Right atrium auricular region (tissue), 2 donors: ENCODE measurements at places on chromosomes 2 and 18. TPM values are rescaled to one million over a fixed set of nuclear protein-coding genes. Genes with fewer than 3 reads are reported as not detected.
A peak's percentile ranks its signal among the peaks of the same experiment; 100 is the strongest.

The CCDC102B gene
- total RNA-seq: 2.5 TPM

The ACVR1C gene
- 1.1 TPM for total RNA-seq

The FRZB gene
- 2.4 TPM for total RNA-seq

The PLGLB2 gene
- total RNA-seq: 0.26 TPM

DNA sequence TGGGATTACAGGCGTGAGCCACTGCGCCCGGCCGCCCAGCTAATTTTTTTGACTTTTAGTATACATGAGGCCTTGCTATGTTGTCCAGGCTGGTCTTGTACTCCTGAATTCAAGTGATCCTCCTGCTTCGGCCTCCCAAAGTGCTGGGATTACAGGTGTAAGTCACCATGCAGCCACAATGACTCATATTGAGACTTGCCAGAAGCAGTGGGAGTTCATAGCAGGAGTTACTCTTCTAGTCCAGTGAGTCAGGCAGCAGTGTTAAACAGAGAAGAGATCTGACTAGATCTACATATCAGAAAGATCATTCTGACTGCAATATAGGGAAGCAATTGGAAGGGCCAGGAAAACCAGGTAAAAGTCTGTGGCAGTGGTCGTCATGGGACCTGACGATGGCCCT, 1.5 kb upstream of the FLACC1 start:
- DNase-seq: no peak

DNA sequence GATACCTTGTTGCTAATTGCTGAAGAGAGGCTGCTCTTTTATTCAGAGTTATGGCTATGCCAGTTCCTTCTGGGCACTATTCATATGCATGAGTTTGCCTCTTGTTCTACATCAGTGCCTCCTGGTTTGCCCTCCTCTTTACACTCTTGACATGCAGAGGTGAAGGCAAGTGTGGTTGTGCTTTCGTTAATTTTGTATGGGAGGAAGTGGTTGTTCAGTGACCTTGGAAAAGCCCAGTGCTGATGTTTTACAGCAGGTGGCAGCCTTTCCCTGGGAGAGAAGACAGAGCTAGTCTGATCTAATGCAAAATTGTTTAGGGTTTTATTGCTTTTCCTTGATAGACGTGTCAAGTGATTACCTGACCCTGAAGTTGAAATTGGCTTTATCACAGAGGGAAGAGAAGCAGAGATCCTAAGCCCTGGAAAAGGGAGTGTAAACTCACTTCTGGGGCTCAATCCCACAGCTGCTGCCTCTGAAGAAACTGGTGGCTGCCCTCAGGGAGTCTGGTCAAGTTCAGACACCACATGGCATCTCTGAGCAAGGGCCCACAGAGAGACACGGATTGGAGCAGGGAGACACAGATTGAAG, 30.5 kb upstream of the VPS54 start:
- DNase-seq: no peak

- no peak for DNase-seq
Observed at GRCh38 chr18:45876161-45876560, 50.7 kb downstream of the SIGLEC15 start.

DNA sequence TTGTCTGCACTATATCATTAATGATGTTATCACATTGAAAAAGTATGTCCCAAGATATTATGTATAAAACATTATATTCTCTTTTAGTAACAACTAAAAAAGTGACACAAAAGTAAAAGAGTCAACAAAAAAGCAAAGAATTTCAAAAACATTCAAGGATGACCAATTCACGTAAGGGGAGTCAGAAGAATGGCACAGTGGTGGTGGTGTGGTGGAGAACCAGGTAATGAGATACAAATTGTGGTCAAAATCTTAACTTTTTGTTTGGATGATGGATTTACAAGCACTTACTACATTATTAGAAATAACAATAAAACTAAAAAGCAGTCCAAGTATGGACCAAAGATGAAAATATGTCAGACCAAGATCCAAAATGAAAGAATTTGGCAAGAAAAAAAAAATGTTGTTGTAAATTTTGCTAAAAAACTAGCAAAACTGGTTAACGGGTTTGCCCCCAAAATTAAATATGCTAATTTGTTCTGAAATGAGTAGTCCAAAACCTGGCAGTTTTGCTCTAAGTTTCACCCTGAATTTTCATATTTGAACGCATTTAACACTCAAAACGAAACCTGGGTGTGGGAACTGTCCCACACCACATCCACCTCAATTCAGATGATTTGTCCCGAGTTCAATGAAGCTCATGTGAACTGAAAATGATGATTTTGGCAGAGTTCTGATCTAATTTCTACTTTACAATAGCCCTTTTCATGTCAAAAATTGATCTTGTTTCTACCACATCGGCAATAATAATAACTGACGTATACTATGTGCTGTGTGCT, 135.8 kb downstream of the IKZF2 start:
- no peak for DNase-seq

GRCh38 chr2:118945881-118946280, 3.9 kb downstream of the MARCO start:
- no peak for DNase-seq

- DNase-seq: no peak
Observed at GRCh38 chr2:46981662-46982350, 66.2 kb upstream of the MCFD2 start.

GRCh38 chr2:240052524-240052923, 797 bp downstream of the OR6B3 start:
- no peak for DNase-seq

- DNase-seq: no peak
Observed at GRCh38 chr2:106537047-106537446, 49.9 kb downstream of the CD8B2 start.

DNA sequence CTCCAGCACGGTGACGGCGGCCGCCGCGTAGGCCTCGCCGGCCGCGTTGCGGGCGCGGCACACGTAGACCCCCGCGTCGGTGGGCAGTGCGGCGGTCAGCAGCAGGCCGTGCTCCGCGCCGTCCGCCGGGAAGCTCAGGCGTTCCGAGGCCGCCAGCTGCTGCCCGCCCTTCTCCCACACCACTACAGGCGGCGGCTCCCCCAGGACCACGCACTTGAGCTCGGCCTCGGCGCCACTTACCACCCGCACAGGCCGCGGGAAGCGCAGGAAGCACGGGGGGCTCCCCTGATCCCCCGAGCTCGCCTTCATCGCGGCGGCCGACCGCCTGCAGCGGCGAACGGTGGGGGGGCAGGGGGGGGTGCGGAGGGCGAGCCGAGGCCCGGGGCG, 422 bp downstream of the OBSL1 start:
- no peak for DNase-seq

DNA sequence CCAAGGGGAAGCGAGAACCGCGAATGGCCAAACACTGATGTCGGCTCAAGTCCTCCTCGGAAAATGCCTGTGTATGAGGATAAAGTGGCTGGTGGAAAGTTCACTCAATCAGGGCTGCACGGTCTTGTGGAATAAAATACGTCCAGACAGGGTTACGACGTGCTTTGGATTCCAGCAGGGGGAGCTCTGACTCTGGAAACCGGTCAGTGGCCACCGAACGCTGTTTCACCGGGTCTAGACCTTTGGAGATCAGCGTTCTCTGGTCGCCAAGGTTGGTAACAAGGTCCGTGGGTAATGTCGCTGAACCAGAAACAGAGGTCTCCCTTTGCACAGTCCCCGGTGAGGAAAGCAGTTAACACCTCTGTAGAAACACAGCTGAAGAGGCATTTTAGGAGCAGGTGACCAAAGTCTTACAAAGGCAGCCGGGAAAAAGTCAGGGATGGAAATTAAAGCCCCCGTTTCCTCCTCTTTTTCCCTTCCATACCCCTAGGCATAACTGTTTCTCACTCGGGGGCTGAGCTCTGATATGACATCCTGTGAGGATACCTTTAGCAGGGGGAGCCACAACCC, 47.8 kb downstream of the CDCA7 start:
- peak; percentile 83 for DNase-seq

DNA sequence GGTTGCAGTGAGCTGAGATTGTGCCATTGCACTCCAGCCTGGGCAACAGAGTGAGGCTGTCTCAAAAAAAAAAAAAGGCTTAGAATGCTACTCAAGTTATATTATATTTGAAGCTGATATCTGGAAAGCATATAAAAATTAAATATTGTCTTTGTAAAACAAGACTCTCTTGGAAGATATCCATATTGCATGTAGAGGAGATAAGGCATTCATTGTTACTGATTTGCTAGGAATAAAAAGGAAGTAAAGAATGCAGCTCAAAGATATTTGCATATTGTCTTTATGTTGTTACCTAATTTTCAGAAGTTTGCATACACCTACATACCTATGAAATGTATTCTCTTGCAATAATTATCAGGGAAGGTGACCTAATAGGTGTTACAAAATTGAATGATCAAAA, 79.4 kb downstream of the MYOM1 start:
- DNase-seq: no peak

DNA sequence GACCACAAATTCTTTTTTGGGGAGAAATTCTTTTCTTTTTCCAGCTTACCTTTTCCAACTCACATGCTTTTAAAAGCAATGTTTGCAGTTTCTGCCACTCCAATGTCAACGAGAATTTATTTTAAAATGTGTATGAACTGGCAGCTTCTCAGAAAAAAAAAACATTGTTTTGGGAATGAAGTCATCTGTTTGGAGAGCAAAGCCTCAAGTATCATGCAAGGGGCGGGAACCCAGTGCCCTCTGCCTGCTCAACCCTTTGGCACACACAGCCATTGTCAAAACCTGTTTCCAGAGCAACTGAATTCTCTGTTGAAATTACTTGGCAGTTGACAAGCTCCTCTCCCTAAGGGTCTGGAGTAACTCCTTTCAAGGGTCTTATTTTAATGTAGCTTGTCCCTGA, 128.5 kb downstream of the QPCT start:
- no peak for DNase-seq

DNA sequence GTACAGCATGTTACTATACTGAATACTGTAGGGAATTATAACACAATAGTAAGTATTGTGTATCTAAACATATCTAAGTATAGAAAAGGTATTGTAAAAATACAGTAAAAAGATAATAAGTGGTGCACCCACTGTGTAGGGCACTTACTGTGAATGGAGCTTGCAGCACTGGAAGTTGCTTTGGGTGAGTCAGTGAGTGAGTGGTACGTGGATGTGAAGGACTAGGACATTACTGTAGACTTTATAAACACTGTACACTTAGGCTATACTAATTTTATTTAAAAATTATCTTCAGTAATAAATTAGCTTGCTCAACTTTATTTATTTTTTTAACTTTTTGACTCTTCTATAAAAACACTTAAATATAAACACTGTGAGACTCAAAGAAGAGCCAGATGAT, 82.6 kb downstream of the MTA3 start:
- DNase-seq: no peak
